ENCODE measurements at places on chromosomes 2 and 18.

GRCh38 chr2:109173311-109174171, 44.5 kb downstream of the SH3RF3 start:
- DNase-seq: no peak

DNA sequence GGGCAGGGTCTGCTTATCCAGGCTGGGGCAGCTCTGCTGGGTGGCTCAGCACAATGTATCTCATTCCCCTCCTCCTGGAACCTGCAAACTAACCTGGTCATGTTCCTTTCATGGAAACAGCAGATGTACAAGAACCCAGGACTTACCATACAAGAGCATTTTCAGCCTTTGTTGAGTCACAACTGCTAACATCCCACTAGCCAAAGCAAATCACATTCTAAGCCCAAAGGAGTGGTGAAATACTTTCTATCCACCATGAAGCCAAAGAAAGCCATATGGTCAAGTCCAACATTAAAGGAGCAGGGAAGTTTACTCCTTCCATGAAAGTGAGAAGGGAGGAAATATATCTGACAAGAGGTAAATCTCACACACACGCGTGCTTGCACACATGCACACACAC, 163.0 kb downstream of the IRS1 start:
- no peak for DNase-seq

- no peak for DNase-seq
These were observed 113.1 kb upstream of the SRD5A2 start for GRCh38 chr2:31693882-31694281.

DNA sequence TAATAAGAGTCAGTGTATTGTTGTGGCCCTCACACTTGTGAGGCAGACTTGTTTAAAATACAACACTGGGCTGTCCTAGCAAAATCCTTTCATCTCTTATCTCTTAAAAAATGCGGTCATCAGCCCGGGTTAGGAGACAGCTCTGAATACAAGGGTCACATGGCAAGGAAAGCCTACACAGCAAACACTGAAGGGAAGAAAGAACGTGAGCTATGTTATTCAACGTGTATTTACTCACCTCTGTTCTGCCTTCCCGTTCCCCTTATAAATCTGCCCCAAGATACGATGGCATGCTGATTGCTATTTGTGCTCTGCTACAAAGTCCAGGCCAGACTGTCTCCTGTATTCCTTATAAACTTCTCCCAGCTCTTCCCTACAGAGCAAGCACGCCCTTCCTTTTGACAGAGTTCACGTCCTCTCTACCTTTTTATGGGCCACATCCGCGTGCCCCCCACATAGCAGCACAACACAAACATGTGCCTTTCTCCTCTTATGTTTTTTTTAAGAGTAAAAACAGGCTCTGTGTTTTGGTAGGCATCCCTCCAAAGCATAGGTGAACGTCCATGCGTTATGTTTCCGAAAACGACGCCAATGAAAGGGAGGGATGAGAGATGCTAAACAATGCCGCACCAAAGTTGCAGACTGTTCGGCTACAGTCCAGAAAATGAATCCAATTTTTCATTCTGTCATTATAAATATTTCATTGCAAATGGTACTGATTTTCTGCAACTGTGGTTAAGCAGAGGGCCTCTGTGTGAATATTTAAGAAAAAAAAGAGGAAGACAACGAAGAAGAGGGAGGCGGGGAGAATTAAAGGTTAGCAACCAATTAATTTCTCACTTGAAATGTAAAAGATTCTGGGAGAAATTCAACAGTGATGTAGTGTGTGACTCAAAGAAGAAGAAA, 274.7 kb downstream of the ZNF521 start:
- DNase-seq: no peak

DNA sequence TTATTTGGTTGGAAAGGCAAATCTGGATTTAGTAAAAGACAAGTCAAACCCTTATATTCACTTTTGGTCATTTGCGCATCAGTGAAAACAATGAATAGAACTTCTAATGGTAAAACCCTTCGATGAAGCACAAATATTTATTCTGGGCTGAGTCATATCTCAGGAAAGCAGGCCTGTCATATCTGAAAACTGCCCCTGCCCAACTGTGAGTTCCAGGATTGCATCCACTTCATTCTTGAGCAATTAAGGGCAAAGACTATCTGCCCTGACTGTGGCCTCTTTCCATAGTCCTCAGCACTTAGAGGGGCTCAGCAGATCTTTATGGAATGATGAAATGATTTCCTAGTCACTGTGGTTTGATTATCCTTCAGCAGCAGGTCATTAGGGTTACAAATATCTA, 795.2 kb upstream of the ID2 start:
- DNase-seq: no peak

DNA sequence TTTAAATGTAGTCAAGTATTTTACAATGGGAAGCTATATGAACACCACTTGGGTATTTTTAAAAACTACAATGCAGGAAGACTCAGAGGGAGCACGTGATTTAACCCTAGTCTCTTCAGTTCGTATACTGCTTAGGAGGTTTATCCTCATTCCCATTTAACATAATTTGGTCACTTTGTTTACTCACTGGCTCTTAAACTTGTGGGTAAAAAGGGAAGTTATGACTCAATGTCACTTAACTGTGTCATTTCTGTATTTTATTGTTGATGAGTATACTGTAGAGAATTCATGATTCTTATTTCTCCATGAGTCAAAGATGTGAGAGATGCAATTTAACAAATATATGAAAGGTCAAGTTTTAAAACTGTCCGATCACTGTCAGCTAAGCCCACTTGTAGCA, 48.2 kb downstream of the SLC66A3 start:
- DNase-seq: no peak

GRCh38 chr2:227183657-227184367, 19.4 kb downstream of the COL4A3 start:
- DNase-seq: peak; percentile 24

GRCh38 chr2:188068093-188068492, 223.6 kb upstream of the GULP1 start:
- DNase-seq: no peak

DNA sequence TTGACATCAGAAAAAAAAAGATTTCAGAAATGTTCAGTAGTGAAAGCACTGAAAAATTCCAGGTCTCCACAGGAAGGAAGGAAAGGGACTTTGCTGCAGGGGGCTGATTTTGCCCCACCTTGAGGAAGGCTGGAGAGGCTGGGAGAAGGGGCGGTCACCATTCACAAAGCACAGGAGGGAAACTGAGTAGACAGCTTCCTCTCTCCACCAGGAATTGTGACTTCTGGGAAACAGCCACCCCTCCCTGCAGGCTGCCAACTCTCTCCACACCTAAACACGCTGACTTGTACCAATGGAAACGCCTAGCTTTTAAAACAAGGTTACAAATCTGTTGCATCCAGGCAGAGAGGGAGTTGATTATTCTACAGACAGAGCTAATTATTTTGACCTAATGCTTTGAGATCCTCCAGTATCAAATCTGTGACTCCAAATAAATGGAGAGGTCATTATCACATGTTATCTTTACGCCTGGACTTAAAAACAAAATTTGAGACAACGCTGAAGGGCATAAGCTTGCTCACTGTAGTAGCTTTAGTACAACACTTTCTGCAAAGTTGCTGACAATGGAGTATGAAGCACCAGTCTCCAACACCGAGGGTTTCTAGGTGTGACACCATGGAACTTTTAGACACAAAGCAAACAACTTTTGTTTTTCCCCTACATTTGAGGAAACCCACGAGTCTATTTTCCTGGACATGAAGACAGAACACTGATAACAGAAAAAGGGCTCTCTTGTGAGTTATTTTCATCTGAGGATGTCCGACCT, 42.7 kb downstream of the EPHA4 start:
- no peak for DNase-seq

DNA sequence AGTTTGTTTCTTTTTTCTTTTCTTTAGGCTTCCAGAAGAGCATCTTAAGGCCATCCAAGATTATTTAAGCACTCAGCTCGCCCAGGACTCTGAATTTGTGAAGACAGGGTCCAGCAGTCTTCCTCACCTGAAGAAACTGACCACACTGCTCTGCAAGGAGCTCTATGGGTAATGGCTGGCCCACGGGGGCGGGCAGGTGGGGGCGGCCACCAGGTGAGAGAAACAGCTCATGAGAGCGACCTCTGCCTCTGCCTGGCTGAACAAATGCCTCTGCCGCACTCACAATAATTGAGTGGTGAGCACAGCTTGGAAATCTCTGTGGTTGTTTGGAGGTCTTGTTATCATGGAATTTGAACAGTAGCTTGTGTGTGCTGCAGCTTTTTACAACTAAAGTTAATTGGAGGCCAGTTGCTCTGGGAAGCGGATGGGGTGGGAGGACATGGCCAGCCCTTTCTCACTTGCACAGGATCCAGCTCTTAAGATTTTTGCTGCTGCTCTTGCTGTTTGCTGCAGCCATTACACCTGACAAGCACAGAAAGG, 70.4 kb downstream of the INPP5D start:
- DNase-seq: no peak

DNA sequence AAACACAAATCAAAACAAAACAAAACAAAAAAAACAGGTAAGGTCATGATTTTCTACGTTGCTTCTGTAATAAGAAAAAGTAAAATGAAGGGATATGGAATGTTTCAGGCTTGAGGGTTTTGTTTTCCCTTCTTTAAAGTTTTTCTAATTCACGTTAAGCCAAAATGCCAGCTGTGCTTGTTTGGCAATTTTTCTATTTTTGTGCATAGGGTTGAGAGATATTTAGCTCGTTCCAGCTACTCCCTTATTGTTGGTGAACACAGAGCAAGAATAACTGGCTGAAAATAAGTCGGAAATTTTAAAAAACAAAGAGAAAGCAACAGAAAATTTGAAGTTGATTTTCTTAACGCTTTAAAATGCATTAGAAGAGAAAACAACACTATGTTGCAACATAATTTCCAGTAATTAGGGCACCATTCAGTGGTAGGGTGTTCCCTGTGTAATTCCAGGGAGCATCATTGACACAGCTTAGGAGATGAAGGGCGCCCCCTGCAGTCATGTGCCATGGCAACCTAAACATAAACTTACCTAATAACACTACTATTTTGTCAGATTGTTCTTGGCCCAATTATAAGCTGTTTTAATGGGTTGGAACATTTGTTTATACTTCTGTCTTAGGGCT, 99.5 kb downstream of the DTNA start:
- DNase-seq: peak; percentile 11

DNA sequence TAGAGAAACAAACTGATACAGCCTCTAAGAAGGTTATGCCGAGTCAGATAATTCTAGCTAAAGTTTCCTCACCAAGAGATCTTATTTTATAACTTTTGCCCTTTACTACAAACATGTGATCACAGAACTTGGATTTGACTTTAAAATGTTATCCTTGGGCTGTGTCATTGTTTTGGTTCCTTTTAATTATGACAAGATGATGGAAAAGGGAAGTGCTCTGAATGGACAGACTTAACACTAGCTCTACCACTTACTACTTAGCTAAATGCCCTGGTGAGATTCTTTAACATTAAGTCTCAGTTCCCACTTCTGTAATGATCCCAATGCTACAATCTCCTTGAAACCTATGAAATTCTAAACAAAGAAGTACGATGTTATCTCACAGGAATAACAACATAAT, 69.9 kb downstream of the RTTN start:
- DNase-seq: no peak

GRCh38 chr2:190382851-190383250, 25.3 kb upstream of the MFSD6 start:
- peak; percentile 20 for DNase-seq

GRCh38 chr2:143476336-143477087, 347.3 kb downstream of the ARHGAP15 start:
- no peak for DNase-seq

Data from NCI-H446 (cell line).